ENCODE measurements at places on chromosomes 12 and 14.

GRCh38 chr12:13028825-13029570 is 15.2 kb upstream of the FAM234B start:
- no peak for DNase-seq

DNA sequence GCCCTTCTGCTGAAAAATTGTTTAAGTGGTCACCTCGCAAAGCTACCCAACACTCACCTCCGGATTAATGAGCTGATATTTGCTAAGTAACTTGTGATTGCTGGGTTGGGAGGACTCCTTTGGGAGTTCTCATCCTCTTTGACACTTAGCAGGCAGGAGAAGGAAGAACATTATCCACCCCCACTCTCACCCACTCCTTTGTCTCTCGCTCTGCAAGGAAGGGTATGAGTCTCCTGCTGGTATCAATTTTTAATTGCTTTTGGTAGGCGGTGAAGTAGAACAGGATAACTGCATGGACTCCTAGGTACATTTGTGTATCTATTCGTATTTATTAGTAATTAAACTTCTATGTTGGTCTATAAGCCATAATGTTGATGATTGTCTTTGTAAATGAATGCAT is 6.9 kb upstream of the ABHD12B start:
- no peak for DNase-seq

DNA sequence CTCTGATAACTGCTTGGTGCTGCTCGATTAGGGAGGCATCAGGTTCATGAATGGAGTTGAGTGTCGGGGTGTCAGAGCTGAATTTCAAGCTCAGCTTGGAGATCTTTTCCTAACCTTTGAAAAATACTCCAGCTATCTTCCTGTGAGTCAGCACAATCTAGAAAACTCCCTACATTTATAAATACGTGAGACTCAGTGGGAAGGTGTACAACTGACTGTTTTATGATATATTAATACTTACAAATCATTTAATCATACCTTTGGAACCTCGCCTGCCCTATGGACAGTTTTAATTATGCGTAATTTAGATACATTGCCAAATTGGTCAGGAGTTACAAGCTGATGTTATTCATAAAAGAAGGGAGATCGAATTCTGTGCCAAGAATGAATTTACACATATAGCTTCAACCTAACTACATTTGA is 961 bp downstream of the CMAS start:
- DNase-seq = no peak

DNA sequence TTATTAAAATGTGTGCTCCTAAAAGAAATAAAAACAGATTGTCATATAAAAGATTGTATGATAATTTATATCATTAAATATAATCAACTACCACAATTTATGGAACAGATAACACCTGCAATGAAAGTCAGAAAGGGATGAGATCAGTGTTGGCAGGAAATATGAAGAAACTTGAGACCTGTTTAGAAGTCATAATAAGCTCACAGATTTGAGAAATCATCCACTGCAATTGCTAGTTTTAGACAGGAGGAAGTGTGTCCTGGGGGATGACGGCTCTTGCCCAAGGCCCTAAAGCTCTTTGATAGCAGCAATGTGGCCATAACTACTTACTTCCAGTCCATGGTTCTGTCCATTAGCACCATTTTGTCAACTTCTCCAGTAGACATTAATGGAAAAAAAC is 122.8 kb upstream of the SOX5 start:
- DNase-seq = no peak

- DNase-seq = no peak
Observed at GRCh38 chr12:21828779-21829178, 54.3 kb upstream of the KCNJ8 start.

GRCh38 chr12:11729008-11729407 is 79.5 kb downstream of the ETV6 start:
- DNase-seq = no peak

GRCh38 chr12:111840807-111841206 is 1.2 kb upstream of the MAPKAPK5 start:
- no peak for DNase-seq

GRCh38 chr12:24979329-24979728 is 30.4 kb upstream of the BCAT1 start:
- no peak for DNase-seq

All from astrocyte of the hippocampus (primary cell).